CD4-positive, alpha-beta memory T cell (primary cell): ENCODE measurements at places on chromosomes 16 and 17. TPM values are rescaled to one million over a fixed set of nuclear protein-coding genes. Genes with fewer than 3 reads are reported as not detected.

DNA sequence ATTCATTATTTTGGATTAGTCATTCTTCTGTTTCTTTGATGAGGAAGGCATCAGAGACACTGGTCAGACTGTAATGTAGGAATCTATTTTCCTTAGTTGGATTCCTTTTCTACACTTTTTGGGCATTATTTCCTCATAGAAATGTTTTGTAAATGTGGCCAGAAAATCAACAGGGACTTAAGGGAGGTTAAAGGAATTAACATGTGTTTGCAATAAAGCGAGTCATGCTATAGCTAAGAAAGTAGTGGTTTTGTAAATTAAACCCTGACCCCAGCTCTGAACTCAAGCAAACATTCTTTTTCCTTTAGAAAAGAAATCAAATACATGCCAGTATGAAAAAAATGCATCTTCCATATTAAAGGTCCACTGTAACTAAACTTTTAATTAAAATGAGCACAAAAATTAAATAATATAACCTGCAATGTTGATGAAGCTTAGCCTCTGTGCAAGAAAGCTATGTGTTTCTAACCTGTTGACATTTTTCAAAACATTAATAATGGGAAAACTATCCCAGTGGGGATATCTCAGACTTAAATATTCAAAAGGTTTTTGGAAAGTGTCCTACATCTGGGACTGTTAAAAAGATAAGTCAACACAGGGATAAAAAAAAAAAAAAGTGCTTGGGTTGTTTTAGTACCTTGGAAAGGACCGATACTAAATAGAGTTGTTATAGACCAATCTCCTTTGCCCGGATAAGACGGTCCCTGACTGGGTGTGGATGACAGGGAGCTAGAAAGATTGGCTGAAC is 428.0 kb downstream of the CA10 start:
- no peaks in the 10 kb centered on the region for H3K4me1 ChIP-seq
- no peak for DNase-seq
- no peak overlapping the region for H3K4me3 ChIP-seq
- no peaks in the 10 kb centered on the region for H3K36me3 ChIP-seq
- H3K27me3 ChIP-seq = no peaks in the 10 kb centered on the region

DNA sequence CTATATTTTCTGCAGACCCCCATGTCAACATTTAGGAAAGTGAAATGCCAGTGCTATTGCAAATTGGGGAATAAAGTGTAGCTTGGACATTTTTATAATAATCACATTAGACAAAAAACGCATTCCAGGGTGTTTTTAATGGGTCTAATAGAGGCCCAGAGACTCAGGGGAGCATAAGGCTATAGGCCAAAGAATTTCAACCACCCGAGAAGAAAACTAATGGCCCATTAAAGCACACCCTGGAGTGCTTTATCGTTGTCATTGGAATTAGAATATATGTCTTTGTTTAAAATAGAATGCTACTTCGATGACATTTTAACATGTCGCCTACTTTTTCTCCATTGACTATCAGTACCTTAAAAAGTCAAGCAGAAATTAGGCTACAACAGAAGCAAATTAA is 414.1 kb upstream of the CDH8 start:
- H3K27ac ChIP-seq = no peak overlapping the region
- H3K27me3 ChIP-seq = no peaks in the 10 kb centered on the region
- H3K4me3 ChIP-seq = no peak overlapping the region
- H3K36me3 ChIP-seq = no peaks in the 10 kb centered on the region
- no peaks in the 10 kb centered on the region for H3K4me1 ChIP-seq

- no peak overlapping the region for H3K4me3 ChIP-seq
- no peak for DNase-seq
- peaks cover 13% of the 10 kb centered on the region for H3K36me3 ChIP-seq
- no peak overlapping the region for H3K27ac ChIP-seq
These were observed 64.7 kb downstream of the HELZ start for GRCh38 chr17:67180275-67180674.

GRCh38 chr16:2959206-2959605 is 4.9 kb upstream of the KREMEN2 start:
- no peak for DNase-seq
- H3K4me1 ChIP-seq = peaks cover 27% of the 10 kb centered on the region
- peaks cover 4% of the 10 kb centered on the region for H3K27me3 ChIP-seq

GRCh38 chr17:36533935-36534839 is 481 bp downstream of the MYO19 start:
- peaks cover 4% of the 10 kb centered on the region for H3K36me3 ChIP-seq
- DNase-seq = peak; percentile 43
- H3K27ac ChIP-seq = peak overlapping the region; percentile 82
- H3K4me1 ChIP-seq = peaks cover 12% of the 10 kb centered on the region

DNA sequence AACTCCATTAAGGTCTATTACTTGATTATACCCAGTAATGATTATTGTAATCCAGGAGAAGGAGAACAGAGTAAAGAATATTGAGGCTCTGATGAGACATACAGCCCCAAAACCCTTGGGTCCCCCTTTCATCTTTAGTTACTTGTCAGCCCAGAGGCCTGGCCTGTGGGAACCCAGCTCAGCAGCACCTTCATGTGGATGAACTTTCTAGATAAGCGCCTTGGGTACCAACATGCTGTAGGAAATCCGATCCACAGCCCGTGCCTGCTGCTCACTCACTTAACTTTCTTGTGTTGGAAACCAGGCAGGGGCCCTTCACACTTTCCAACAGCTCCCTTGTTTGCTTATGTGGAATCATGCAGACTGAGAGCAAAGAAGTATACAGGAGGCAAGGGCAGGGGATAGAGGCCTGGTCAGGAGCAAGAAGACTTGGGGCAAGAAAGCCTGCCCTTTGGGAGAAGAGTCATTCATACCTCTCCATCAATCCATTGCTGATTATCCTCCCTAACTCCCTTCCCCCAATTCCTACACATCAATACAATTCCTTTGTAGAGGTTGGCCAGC is 64.0 kb upstream of the SOX9 start:
- H3K36me3 ChIP-seq = no peaks in the 10 kb centered on the region
- no peaks in the 10 kb centered on the region for H3K4me1 ChIP-seq
- DNase-seq = no peak
- no peak overlapping the region for H3K4me3 ChIP-seq

GRCh38 chr16:50280932-50281331 is 14.6 kb downstream of the ADCY7 start:
- peak overlapping the region; percentile 1 for H3K27ac ChIP-seq
- no peak overlapping the region for H3K4me3 ChIP-seq
- no peaks in the 10 kb centered on the region for H3K36me3 ChIP-seq
- no peak for DNase-seq

- H3K27ac ChIP-seq = no peak overlapping the region
- H3K4me1 ChIP-seq = no peaks in the 10 kb centered on the region
- no peaks in the 10 kb centered on the region for H3K36me3 ChIP-seq
These were observed 16.7 kb upstream of the IRF8 start for GRCh38 chr16:85882181-85882810.

- DNase-seq = no peak
- H3K27ac ChIP-seq = no peak overlapping the region
- no peaks in the 10 kb centered on the region for H3K36me3 ChIP-seq
- no peak overlapping the region for H3K4me3 ChIP-seq
These were observed 27.5 kb downstream of the ZCCHC14 start for GRCh38 chr16:87465306-87465705.

DNA sequence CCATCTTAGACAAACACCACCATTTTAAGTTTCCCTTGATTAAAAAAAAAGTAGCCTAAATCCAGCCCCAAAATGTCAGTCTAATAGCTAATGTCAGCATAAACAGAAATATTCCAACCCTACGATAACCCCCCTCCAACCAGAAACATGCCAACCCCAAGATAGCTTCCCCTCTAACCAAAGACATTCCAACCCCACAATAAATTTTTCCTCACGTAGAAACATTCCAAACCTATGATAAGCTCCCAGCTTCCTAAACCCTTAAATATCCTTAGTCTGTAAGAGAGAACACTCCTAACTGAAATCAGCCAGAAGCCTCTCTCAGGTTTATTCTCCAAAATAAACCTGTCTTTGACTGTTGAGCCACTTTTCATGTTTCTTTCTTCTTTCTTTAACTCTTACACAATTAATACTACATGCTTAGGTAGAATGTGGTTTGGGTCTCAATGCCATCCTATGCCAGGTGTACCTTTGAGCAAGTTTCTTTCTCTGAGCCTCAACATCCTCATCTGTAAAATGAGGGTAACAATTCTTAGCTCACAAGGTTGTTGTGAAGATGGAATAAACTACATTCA is 10.5 kb upstream of the KRT38 start:
- H3K27ac ChIP-seq = no peak overlapping the region
- DNase-seq = no peak

- H3K27ac ChIP-seq = no peak overlapping the region
- no peak for DNase-seq
- H3K27me3 ChIP-seq = no peaks in the 10 kb centered on the region
- no peak overlapping the region for H3K4me3 ChIP-seq
- no peaks in the 10 kb centered on the region for H3K36me3 ChIP-seq
These were observed 276.5 kb downstream of the KIF2B start for GRCh38 chr17:54099221-54099620.

GRCh38 chr17:28466521-28467048 is 6.9 kb upstream of the SLC13A2 start:
- H3K4me3 ChIP-seq = no peak overlapping the region
- H3K4me1 ChIP-seq = no peaks in the 10 kb centered on the region
- no peak for DNase-seq
- no peaks in the 10 kb centered on the region for H3K36me3 ChIP-seq

- H3K27me3 ChIP-seq = no peaks in the 10 kb centered on the region
- H3K4me3 ChIP-seq = no peak overlapping the region
- no peaks in the 10 kb centered on the region for H3K4me1 ChIP-seq
- H3K36me3 ChIP-seq = no peaks in the 10 kb centered on the region
- no peak overlapping the region for H3K27ac ChIP-seq
These were observed 2288.4 kb downstream of the TP53TG3F start for GRCh38 chr16:35747658-35748455.

DNA sequence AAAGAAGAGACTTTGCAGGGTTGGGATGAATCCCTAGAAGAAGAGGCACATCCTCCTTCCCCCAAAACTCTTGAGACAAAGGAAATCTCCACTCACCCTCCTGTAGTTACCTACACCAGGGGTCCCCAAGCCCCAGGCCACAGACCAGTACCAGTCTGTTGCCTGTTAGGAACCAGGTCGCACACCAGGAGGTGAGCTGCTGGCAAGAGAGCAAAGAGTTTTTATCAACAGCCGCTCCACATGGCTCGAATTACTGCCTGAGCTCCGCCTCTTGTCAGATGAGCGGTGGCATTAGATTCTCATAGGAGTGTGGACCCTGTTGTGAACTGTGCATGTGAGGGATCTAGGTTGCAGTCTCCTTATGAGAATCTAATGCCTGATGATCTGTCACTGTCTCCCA is 98.9 kb downstream of the CCT6B start:
- no peaks in the 10 kb centered on the region for H3K36me3 ChIP-seq
- H3K27me3 ChIP-seq = no peaks in the 10 kb centered on the region
- DNase-seq = no peak

- H3K4me3 ChIP-seq = no peak overlapping the region
- peaks cover 11% of the 10 kb centered on the region for H3K4me1 ChIP-seq
- no peak overlapping the region for H3K27ac ChIP-seq
- no peak for DNase-seq
- H3K36me3 ChIP-seq = no peaks in the 10 kb centered on the region
- H3K27me3 ChIP-seq = no peaks in the 10 kb centered on the region
These were observed 21.9 kb upstream of the SSTR2 start for GRCh38 chr17:73142872-73143381.

The KIF2B gene
- not detected for total RNA-seq

The LHX1 gene
- total RNA-seq = not detected
